ENCODE measurements at places on chromosomes 4 and X.

DNA sequence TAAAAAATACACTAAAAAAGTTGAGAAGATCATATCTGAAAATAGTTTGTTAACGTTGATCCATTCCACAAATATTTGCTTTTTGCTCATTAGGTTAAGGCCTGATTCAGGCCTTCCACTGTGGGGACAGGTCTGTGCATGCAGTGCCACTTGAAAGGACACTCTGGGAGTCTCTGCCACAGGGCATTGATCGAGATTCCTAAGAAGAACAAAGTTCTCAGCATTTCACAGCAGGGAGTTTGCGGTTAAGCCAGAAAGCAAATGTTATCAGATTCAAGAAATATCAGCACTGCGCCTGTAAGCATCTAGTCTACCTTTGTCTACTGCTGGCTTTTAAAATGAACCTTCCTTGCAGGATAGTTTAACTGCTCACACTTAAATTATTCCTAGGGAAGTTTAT, 62.2 kb upstream of the TNIP3 start:
- DNase-seq = no peak

GRCh38 chr4:123661080-123661737, 264.6 kb downstream of the SPRY1 start:
- DNase-seq = no peak

DNA sequence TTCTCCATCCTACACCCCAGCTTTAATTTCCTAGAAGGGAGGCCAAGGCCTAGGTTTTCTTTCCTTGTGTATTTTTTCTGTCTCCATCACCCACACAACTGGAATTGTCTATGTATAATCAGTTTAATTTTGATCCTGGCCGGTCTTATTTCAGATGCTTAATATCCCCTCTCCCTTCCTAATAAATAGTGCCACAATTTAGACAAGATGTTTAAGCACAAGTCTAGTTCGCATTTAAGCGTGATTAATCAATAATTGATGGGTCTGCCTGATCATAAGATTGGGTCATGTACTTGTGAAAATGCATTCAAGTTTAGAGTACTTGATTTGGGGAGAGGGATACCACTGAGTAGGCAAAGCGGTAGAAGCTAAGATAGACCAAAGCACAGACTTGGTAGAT, 2.4 kb downstream of the BMP2K start:
- no peak for DNase-seq

- DNase-seq = no peak
Measured at GRCh38 chr4:2186133-2186864, 55.6 kb downstream of the HAUS3 start.

DNA sequence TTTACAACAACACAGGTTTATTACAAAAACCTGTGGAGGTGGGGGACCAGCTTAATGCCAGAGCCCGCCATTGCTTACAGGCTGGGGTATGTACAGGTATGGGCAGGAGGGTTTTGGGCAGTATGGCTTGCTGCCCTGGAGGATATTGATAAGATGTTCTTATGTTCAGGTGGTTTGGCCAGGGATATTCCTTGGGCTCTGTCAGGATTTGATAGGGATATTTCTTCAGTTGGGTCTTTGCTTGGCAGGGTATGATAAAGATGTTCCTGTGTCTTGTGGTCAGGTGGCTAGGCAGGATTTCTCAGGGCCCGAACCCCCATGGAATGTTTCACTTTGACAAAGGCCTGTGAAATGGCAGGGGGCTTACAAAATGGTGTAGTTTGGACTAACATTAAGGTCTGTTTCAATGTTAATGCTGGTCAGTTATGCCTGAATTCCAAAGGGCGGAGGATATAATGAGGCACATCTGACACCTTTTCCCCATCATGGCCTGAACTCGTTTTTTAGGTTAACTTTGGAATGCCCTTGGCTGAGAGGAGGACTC, 3.1 kb downstream of the MGST2 start:
- DNase-seq = no peak

GRCh38 chr4:336893-337142, 796 bp upstream of the ZNF141 start:
- no peak for DNase-seq

GRCh38 chrX:20459410-20460350, 193.0 kb upstream of the RPS6KA3 start:
- DNase-seq = no peak

GRCh38 chr4:114019276-114019968, 40.0 kb upstream of the ARSJ start:
- no peak for DNase-seq

DNA sequence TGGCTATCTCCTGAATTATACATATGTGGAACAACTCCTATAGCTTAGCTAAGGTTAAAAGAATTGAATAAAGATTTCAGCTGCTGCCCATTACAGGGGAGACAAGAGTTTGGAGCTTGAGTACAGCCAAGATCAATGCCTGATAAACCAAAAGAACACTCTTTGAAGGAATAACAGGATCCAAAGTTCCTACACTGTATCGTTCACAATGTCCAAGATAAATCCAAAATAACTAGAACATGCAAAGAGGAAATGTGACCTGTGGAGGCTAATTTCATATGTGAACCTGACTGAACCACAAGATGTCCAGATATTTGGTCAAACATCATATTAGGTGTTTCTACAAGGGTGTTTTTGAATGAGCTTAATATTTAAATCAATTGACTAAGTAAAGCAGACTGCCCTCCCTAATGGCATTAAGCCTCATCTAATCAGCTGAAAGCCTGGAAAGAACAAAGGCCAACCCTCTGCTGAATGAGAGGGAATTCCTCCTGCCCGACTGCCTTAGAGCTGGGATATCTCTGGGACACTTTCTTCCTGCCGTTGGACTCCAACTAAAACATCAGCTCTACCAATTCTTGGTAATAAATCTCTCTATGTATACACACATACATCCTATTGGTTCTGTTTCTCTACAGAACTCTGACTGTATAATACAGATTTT, 19.2 kb downstream of the RFC1 start:
- DNase-seq = no peak

- no peak for DNase-seq
Measured at GRCh38 chr4:156560701-156561100, 410.9 kb downstream of the PDGFC start.

- DNase-seq = no peak
Measured at GRCh38 chrX:78168065-78168464, 28.6 kb upstream of the TAF9B start.

- DNase-seq = no peak
Measured at GRCh38 chr4:126790633-126791032, 842.1 kb upstream of the INTU start.
